Cardiac muscle cell (in vitro differentiated cells and primary cell): ENCODE measurements at places on chromosomes 3 and 15.

DNA sequence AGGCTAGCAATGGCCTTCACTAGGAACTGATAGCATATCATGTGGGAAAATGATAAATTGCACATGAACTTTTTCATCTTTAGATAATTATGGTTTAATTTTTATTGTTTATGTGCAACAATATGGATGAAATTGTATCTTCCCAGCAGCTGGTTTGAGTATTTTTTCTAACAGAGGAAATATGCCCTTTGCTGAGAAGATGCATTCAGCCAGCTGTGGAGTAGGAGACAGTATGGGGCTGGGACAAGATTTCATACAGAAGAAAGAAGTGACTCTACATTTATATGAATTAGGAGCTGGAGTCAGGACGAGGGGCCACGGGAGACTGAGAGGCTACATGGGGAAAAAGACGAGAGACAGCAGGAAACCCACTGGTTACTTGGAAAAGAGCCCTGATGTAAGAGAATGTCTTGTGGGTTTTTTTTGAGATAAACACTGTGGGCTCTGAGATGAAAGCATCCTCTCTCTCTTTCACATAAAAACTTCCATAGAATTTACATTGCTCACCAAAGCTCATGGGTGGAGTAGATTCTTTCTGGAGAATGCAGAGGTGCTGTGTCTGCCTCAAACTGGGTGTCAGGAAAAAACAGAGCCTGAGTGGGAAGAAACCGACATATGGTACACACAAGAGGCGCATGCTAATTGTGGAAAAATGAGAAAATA, 115.2 kb upstream of the PDZRN3 start:
- DNase-seq = peak; percentile 82

- DNase-seq = peak; percentile 92
Measured at GRCh38 chr3:127768346-127769008, 53.8 kb downstream of the MGLL start.

GRCh38 chr15:96398776-96399175, 68.3 kb downstream of the NR2F2 start:
- DNase-seq = no peak

GRCh38 chr3:149599236-149599635, 58.6 kb downstream of the WWTR1 start:
- DNase-seq = no peak

GRCh38 chr15:61521953-61522352, 292.9 kb upstream of the RORA start:
- DNase-seq = no peak

- peak; percentile 85 for DNase-seq
Measured at GRCh38 chr3:185729337-185730055, 95.3 kb downstream of the IGF2BP2 start.

- no peak for DNase-seq
Measured at GRCh38 chr3:56737006-56737405, 53.9 kb upstream of the TASOR start.

DNA sequence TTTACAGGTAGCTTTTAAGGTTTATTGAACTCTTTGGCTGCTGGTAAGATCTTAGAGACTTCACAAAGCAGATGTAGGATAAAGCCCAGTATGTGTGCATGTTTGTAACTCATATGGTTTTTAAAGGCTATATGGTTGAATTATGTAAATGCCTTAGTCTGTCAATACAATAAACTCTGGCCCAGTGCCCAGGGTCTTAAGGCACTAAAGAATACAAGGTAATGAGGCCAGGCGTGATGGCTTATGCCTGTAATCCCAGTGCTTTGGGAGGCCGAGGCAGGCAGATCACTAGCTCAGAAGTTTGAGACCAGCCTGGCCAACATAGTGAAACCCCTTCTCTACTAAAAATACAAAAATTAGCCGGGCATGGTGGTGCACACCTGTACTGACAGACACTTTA, 170.3 kb upstream of the CGNL1 start:
- DNase-seq = no peak

GRCh38 chr3:115644391-115644790, 21.1 kb downstream of the GAP43 start:
- no peak for DNase-seq

DNA sequence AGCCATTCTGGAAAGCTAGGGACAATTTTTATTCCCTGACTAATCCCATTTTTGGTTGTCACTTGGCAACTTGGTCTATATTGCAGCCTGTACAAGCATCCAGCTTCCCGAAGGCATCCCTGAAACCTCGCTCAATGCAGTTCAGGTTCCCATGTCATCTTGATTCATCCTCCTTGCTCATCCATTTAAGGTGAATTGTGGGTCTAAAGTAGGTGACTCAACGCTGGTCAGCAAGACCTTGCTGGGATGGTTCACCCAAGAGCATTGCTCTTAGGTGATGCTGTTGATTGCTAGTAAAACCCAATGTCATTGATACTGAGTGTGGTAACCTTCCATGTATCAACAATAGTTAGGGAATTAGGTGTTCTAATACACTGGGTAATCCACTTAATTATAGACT, 13.1 kb upstream of the RAB8B start:
- no peak for DNase-seq

DNA sequence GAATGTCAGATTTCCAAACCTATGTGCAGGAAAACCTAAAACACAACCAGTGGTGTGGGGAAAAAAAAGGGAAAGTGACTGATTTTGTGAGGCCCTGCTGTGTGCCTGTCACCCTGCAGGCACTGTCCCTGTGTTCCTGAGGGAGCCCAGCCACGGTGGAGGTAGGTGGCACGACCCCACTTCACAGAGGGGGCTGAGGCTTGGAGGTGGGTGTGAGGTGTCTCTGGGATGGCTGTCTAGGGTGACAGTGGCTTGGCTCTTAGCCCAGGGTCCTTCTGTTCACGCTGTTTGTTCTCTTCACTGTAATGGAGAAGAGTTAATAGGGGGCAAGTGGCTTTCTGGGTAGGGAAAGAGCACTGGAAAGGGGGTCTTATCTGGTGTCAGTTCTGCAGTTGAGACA, 22.6 kb downstream of the RASGRF1 start:
- peak; percentile 51 for DNase-seq

DNA sequence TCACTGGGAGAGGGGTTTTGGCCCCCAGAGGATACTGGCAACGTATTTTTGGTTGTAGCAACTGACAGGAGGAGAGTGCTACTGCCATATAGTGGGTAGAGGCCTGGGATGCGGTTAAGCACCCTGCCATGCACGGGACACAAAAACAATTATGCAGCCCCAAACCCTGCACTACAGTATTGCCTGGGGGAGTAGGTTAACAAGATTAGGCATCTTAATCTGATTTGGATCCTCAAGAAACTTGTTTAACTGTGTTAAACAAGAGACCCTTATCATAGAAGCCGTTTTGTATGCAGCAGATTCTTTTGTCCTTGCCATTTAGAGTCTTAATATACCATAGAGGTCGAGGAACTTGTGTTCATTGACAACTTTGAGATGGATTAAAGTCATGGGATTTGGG, 3.4 kb downstream of the PHLDB2 start:
- DNase-seq = no peak

DNA sequence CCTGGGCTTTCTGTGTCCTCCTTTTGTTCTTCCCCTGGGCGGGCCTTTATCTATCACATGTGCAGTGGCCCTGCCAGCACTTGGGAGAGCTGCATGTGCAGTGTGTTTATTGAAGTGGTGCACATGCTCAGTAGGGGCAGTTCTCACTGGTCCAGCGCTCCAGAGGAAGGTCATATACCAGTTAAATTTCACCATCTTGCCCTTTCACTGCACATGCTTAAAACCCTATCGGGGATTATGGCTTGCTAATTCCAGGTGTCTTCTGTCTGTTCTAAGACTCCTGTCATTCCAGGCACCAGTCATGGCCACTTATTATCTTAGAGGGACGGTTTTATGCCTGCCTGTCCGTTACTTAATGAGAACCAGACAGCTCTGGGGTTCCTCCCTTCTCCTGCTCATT, 52.2 kb downstream of the ROPN1B start:
- no peak for DNase-seq
